MM.1S (cell line): ENCODE measurements at places on chromosomes 7 and 10.

GRCh38 chr7:150983893-150984368 is 5.8 kb upstream of the KCNH2 start:
- H3K27ac ChIP-seq = no peak overlapping the region
- peak; percentile 70 for DNase-seq
- H3K36me3 ChIP-seq = no peaks in the 10 kb centered on the region
- H3K4me3 ChIP-seq = no peak overlapping the region
- peaks cover 67% of the 10 kb centered on the region for H3K27me3 ChIP-seq
- no peaks in the 10 kb centered on the region for H3K4me1 ChIP-seq

DNA sequence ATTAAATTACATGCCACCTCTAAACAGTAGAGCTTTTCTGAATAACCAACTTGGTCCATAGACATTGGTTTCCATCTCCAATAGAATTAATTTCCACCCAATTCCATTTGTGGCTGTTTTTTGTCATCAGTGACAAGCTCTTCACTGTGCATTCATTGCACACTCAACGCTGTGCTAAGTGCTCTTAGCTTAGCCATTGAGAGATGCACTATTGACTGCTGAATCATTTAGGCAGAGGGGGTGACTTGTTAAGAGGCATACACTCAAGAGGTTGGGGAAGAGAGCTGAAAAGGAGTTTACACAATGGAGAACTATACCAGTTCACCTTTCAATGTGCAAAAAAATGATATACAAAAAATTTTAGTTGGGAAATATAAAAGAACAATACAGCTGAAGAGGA is 31.9 kb upstream of the CBLL1 start:
- H3K36me3 ChIP-seq = no peaks in the 10 kb centered on the region
- DNase-seq = no peak
- H3K4me1 ChIP-seq = no peaks in the 10 kb centered on the region
- no peak overlapping the region for H3K27ac ChIP-seq
- no peak overlapping the region for H3K4me3 ChIP-seq

DNA sequence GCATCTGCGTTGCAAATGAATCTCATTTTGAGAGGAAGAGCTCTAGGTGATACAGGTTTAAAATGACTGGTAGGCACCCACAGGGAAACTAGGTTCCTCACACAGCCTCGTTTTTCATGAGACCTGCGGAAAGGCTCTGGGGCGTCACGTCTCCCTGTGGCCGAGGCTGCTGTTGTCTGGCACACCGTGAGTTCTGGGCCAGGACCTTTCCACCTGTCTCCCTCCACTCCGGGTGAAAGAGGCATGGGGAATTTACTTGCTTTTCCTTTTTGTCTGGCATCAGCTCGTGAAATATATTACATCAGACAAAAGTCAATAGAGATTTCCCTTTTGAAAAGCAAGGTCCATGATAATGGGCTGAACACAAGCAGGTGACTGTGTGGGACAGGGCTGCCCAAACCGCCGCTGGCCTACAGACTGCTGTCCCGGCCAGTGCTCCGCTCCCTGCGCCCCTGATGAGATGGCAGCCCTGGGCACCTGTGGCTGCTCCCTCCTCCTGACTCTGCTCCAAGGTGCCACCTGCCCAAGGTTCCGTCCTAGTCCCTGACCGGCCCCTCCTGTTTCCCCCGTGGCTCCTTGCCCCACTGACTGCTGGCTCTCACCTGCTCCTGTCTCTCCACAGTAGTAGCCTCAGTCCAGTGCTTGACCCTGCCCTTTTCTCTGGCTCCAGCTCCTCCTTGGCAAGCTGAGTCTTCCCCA is 109.6 kb downstream of the NKX6-2 start:
- H3K27me3 ChIP-seq = no peaks in the 10 kb centered on the region
- no peak for DNase-seq
- H3K4me1 ChIP-seq = no peaks in the 10 kb centered on the region
- no peak overlapping the region for H3K27ac ChIP-seq

GRCh38 chr7:28890137-28890536 is 68.0 kb downstream of the TRIL start:
- no peaks in the 10 kb centered on the region for H3K36me3 ChIP-seq
- no peaks in the 10 kb centered on the region for H3K27me3 ChIP-seq
- H3K27ac ChIP-seq = no peak overlapping the region; the same call in 1 of the 2 replicates
- DNase-seq = peak; percentile 85
- H3K4me3 ChIP-seq = no peak overlapping the region

DNA sequence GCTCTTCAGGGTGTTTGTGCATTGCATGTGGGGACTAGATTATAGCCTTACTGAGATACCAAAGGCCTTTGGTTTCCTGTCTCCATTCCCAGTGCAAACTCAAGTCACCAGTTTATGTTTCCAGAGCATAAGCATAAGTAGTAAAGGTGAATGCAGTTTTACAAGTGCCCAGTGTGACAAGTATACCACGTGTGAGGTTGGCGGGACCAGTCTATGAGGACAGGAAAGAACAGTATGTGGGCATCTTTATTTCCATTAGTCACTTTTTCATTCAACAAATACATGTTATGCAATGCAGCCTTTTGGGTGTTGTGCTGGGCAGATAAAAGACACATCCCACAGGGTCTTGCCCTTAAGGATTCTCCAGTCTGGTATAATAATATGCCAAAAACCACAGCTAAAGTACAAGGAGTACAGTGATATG is 146.5 kb downstream of the ARID5B start:
- H3K27me3 ChIP-seq = no peaks in the 10 kb centered on the region
- peak overlapping the region; percentile 94 for H3K27ac ChIP-seq
- H3K36me3 ChIP-seq = peaks cover 9% of the 10 kb centered on the region

DNA sequence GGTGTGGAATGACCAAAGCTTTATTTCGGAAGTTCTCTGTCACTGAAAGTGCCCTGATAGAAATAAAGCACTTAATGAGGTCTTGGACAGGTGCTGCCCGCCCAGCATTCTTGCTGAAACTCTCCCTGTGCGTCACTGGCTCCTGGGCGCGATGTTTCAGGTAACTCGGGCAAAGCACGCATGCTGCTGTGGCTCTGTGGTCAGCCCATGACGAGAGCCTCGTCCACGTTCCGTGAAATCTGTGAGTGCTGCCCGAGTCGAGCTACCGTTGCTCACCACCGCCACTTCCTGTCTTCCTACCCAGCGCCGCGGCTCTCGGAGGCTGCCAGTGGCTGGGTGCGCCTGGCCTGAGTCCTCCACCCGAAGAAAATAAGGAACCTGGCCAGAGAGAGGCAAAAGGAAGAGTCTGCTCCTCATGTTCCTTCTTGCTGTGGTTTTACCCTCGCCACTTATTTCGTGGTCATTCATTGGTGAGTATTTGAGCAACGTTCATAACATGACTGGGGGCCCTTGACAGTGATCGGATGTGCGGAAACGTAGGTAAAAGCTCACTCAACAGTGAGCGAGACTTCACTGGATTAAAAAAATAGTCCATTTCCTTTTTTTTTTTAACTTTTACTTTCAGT is 95.5 kb downstream of the MAP3K8 start:
- peak overlapping the region; percentile 57 for H3K4me3 ChIP-seq
- peak; percentile 87 for DNase-seq
- H3K4me1 ChIP-seq = no peaks in the 10 kb centered on the region
- no peaks in the 10 kb centered on the region for H3K36me3 ChIP-seq

DNA sequence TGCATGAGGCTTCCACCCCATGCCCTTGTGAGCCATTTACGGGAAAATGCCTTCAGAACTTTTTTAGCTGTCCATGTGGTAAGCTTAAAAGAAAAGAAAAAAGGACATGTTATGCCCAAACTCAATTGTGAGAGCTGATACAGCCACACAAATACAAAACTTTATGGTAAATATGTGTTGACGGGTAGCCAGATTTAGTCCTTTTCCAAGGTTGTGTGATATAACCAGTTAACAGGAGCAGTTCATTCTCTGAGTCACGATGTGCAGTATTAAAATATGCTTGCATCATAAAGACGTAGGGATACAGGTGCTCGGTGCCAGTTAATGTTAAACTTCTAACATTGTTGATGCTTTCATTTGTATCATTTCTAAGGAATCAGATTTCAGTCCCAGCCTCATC is 350.4 kb downstream of the DNAJB6 start:
- H3K27me3 ChIP-seq = peaks cover 75% of the 10 kb centered on the region
- H3K36me3 ChIP-seq = no peaks in the 10 kb centered on the region

DNA sequence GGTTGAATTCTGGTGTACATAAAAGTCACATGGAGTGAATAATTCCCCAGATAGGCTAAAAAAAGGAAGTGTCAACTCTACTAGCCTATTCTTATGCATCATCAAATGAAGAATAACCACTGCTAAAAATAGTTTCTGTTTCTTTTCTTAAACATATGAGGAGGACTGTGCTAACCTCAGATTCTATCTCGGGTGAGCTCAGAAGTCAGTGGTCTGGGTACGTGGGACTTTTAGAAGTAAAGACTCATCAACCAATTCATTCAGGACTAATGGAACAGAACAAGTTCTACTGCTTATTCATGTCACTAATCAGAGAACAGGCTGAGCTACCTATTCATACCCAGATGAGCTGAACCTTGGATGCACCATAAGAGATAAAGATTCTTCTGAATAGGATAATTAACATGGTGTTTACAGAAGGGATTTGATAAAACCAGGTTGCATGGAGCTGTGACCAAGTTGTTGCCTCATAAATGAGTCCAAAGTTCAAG is 9.5 kb upstream of the ASAH2 start:
- peaks cover 25% of the 10 kb centered on the region for H3K4me1 ChIP-seq
- peak overlapping the region; percentile 46; the same call in 1 of the 2 replicates for H3K27ac ChIP-seq
- no peaks in the 10 kb centered on the region for H3K27me3 ChIP-seq
- peak; percentile 85 for DNase-seq
- H3K36me3 ChIP-seq = no peaks in the 10 kb centered on the region

DNA sequence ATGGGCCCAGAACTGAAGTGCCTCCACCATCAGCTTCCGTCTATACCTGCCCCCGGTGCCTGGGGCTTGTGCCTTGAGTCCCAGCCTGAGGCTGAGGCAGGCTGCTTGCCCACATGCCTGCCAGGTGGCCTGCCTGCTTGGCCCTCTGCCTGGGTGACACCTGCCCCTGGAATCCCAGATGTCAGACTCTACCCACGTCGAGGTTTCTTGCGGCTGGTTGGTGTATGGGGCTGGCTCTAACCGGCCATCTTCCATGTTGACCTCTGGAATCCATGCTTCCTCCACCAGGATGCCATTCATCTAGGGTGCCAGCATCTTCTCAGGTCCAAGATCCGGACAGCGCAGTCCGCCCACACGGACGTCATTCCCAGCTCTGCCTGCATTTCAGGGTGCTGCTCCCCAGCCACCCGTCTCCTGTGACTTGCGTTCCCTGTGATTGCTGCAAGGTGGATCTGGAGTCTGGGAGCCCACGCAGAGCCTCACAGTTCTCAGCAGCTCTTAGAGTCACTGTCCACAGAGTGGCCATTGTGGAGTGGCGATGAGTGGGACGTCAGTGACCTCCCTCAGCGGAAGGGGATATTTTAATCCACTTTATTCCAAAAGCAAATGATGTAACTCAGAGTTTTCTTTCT is 298.1 kb downstream of the TCERG1L start:
- H3K27ac ChIP-seq = no peak overlapping the region
- H3K4me1 ChIP-seq = no peaks in the 10 kb centered on the region
- H3K36me3 ChIP-seq = no peaks in the 10 kb centered on the region
- no peaks in the 10 kb centered on the region for H3K27me3 ChIP-seq
- DNase-seq = no peak

DNA sequence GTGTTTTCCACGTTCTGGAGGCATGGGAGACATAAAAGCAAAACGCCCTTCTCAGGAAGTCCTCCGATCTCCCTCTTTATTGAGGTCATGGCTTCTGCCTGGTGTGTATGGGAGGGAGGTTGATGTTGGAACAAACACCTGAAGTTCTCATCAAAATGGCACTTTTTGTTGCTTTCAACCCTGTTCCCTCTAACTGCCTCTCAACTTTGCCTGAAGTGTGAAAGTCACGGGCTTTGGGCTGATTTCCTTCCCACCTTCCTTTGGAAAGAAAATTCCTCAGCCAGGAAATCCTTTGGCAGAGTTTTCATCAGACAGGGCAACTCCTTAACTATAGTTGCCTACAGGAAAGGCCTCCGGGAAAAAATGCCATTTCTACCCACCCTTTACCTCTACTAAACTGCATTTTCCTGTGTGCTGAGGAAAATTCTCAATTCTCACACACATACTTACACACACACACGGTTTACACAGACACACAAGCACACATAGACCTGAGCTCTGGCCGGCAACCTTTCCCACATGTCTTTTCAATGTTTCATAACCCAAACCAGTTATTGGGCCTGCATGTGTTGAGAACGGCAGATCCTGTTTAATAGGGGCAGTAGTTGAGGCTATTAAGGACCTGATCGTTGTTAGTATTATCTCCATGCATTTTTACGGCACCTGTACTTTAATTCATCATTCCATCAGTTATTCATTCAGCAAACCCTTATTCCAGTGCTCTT is 36.4 kb downstream of the CYP17A1 start:
- H3K27me3 ChIP-seq = no peaks in the 10 kb centered on the region
- no peak overlapping the region for H3K4me3 ChIP-seq
- H3K27ac ChIP-seq = no peak overlapping the region; the same call in 1 of the 2 replicates

DNA sequence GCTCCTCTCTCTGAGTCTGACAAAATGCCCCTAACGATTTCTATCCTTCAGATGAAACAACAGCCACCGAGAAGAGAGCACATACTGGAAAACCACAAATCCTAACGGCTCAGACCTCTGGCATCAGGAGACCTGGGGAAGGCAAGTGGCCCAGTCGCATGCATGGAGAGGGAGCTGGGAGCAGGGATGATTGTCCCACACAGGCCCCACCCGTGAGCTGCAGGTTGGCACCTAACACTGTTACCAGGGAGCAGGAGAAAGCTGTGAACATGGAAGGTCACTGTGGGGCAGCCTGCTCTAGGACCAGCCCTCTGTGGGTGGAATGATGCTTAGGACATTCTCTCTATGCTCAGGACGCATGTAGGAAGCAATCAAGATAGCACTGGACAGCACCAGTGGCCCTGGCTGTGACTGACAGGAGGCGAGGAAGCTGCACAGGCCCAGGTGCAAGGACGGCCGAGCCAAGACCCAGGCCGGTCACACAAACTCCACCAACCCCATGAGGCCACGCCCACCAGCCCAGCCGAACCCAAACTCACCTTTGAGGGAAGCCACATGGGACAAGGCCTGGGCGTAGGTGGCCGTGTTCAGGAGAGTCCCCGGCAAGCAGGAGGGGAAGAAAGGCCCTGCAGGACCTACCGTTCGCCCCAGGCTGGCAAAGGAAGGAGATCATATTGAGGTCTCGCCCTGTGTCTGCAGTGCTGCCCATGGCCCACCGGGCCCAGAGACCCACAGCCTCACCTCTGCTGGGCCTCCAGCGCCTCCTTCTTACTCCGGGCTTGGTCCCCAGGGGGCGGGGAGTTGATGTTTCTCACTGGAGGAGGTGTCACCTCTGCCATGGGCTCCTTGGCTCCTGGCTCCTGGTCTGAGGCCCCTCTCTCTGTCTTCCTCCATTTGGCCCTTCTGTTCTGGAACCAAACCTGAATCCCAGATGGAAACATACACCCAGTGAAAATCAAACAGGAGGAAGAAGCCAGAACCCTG is 9.7 kb downstream of the DRGX start:
- no peaks in the 10 kb centered on the region for H3K27me3 ChIP-seq
- no peak for DNase-seq
- H3K4me1 ChIP-seq = no peaks in the 10 kb centered on the region
- H3K36me3 ChIP-seq = no peaks in the 10 kb centered on the region
- H3K4me3 ChIP-seq = no peak overlapping the region

DNA sequence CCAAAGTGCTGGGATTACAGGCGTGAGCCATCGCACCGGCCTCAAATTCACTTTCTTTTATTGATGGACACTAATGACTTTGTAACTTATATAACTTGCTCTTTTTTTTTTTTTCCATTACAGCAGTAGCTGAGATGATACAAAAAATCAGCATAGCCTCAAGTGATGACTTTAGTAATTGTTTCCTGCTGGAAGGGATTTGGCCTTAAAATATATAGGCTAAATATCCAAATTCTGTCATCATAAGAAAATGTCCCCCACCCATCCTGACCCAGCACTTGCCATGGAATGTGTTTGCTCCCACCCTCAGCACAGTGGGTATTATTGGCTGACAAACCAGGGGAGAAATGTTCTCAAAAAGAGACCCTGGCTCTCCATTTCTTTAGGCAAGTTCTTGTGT is 1264.1 kb upstream of the AUTS2 start:
- no peak overlapping the region for H3K27ac ChIP-seq
- H3K36me3 ChIP-seq = no peaks in the 10 kb centered on the region
- H3K27me3 ChIP-seq = no peaks in the 10 kb centered on the region
- DNase-seq = no peak
